ENCODE measurements at places on chromosomes 16 and 17.

- DNase-seq: no peak
Observed at GRCh38 chr16:27182906-27183405, 20.4 kb upstream of the KDM8 start.

DNA sequence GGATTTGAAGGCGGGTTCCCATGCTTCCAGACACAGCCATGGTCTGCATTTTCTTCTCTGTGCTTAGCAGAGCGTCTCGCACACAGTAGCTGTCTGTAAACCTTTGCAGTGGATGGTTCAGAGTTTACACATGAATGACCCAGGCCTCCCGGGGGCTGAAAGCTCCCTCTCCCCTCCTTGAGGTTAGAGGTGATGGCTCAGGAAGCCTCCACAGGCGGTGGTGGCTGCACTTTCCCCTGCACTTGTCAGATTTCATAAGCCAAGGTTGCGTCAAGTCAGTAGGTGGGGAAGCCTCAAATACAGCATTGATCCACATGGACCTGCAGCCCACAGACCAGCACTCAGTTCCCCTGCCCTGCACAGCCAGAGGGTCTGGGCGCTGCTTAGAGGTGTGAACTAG lies 211.9 kb downstream of the KATNIP start:
- no peak for DNase-seq

- no peak for DNase-seq
Observed at GRCh38 chr17:56231252-56231651, 78.0 kb downstream of the ANKFN1 start.

GRCh38 chr16:64657316-64658011 lies 464.4 kb downstream of the CDH11 start:
- DNase-seq: no peak

DNA sequence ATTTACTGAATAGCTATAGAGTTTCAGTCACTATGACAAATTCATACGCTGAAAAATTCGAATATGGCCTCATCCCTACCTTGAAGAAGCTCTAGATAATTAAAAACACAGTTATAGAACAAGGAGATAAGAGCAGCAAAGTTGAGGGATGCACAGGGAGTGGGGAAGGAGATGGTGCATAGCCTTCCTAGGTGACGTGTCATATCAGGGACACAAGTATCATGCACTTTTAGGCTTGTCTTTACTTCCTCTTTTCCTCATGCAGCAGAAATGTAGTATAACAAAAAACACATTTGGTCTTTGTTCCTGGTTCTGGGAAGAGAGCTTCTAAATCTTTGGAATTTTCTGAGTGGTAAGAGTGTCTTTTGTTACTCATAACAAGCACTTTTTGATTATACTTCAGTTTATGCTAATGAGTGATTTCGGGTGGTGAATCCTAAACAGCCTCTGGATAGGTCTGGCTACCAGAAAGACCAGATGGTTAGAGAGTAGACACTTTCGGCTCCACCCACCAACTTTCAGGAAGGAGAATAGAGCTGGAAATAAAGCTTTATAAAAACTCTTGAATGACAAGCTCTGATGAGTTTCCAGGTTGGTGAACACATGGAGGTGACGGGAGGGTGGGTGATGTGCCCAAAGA lies 341.4 kb downstream of the UTP18 start:
- no peak for DNase-seq

GRCh38 chr17:44120851-44121605 lies 2.4 kb downstream of the HDAC5 start:
- no peak for DNase-seq
